ENCODE measurements at places on chromosomes 16 and 17.
A peak's percentile ranks its signal among the peaks of the same experiment; 100 is the strongest.

GRCh38 chr17:57315061-57316015 lies 59.0 kb downstream of the MSI2 start:
- DNase-seq = no peak

GRCh38 chr16:81997738-81998137 lies 13.5 kb downstream of the SDR42E1 start:
- DNase-seq = no peak

DNA sequence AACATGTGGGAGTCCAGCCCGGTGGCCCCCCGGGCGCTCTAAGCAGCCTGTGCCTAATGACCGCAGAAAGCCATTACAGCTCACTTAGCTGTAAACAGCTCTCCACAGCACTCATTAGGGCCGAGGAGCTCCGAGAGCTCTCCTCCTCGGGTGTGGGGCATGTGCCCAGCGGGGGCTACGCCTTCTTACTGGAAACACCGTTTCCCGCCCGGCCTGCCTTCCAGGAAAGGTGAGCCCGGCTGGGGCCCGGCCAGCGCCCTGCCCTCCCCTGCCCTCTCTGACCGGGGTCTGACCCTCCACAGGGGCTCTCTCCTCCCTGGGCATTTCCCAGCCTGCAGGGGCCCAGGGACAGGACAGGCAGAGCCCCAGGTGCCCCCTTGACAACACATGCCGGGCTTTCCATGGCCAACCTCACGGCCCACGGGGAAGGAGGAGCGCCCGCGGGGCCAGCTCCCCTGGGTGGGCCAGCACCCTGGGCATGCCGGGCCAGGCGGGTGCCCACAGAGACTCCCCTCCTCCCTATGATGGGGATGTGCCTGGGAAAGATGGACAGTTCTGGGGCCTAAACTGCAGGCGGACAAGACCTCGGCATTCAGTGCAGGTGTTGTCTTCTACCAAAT lies 72.6 kb downstream of the SDK2 start:
- DNase-seq = peak; percentile 43

DNA sequence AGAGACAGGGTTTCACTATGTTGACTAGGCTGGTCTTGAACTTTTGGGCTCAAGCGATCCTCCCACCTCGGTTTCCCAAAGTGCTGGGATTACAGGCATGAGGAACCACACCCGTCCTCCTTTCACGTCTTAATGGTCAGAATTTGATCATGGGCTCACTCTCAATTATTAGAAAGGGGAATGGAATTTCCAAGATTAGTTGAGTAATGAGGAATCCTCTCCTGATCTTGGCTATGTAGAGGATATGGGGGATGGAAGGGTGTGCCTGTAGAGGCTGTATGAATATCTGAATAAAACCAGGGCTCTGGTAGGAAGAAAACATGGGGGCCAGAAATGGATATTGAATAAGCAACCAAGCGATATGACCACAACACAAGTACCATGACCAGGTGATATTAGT lies 25.9 kb upstream of the SMURF2 start:
- DNase-seq = no peak

DNA sequence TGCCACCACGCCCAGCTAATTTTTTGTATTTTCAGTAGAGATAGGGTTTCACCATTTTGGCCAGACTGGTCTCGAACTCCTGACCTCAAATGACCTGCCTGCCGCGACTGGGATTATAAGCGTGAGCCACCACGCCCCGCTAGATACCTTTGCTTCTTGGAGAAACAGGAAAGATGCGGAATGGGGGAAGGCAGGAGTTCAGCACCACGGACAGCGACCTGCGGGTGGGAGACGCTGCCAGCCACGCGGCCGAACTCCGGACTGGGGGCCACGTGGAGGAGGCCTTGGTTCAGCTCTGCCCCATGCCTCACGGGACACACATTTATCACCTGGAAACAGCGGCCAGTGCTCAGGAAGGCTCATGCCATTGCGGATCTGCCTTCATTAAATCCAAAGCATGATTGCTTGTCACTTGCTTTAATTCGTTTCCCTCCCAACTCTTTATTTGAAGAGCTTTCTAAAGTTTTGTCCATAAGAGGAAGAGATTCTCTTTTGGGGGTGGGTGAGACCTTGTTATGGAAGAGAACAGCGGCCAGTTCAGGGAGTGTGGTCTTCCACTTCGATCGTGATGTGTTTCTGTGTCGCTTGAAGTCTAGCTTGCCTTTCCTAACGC lies 219.9 kb downstream of the ENGASE start:
- DNase-seq = no peak

GRCh38 chr17:39151943-39152818 lies 744 bp upstream of the PLXDC1 start:
- peak; percentile 63 for DNase-seq

DNA sequence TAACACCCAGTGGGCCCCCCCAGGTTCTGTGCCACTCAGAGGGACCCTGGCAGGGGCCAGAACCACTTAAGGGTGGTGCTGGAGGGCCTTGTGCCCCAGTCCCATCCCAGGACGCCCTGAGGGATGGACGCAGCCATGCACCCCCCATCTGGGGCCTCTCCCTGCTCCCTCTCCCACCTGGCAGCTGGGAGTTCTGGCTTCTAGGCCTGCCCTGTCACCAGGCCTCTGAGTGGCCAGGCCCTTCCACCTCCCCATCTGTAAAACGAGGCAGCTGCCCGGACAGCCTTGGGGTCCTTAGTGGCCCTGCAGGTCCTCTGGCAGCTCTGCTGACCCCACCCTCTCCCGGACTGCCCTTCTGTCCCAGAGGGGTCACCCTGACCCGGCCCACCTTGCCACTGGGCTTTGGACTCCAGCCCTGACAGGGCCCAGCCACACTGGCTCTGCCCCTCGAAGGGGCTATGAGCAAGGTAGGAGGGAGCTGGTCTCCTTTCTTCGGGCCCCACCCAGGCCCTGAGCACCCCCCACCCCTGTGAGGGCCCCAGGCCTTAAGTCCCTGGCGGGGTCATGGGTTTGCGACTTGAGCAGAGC lies 12.3 kb downstream of the PAM16 start:
- no peak for DNase-seq

- DNase-seq = no peak
Observed at GRCh38 chr17:55825213-55825612, 74.4 kb downstream of the PCTP start.

DNA sequence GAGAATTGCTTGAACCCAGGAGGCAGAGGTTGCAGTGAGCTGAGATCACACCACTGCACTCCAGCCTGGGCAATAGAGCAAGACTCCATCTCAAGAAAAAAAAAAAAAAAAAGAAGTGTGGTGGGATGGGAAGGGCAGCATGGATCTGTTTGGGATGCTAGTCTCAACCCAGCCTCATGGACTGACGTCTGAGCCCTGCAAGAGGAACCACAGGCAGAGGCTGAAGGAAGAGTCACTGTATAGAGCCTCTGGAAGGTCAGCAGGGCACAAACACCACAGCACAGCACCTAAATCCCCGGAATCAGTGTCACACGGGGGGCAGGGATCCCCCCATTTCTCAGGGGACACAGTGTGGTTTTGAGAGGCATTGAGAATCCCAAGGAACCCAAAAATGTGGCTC lies 10.9 kb upstream of the CXCL16 start:
- no peak for DNase-seq

DNA sequence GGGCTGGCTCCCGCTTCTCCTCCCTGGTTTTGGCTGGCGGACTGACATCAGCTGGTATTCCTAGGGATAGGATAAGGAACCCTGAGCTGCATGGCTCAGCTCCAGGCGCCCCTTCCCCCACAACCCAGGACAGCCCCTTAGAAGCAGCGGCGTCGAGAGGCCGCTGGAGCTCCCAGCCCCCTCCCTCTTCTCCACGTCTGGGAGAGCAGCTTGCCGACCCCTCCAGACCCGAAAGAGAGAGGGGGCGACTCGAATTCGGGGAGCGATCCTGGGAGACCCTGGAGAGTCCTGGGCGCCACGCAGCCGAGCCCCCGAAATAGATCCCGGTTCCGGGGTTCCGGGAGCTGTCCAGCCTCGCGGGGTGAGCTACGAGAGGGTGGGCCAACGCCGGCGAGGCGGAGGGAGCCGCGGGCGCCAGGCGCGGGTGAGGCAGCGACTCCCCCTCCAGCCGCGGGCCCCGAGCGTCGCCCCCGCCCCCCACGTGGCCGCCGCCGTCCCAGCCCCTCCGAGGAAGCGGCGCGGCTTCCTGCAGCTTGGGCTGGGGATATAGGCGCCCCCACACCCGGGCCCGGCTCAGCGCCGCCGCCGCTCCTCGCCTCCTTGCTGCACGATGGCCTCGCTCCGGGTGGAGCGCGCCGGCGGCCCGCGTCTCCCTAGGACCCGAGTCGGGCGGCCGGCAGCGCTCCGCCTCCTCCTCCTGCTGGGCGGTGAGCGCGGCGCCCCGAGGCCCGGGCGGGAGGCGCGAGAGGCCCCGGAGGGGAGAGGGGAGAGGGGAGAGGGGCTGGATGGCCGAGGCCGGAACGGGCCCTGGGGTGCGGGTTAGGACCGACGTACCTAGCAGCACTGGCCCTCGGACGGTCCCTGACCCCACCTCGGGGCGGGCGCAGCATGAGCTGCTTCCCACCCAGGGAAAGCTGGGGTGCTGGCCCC lies at the start of gene RAMP2:
Gene RAMP2 (plus strand): TSS at position 576 of the 930 bp plus-strand sequence. CDS start 35 bp downstream, at position 611.
- DNase-seq = peak; percentile 14

DNA sequence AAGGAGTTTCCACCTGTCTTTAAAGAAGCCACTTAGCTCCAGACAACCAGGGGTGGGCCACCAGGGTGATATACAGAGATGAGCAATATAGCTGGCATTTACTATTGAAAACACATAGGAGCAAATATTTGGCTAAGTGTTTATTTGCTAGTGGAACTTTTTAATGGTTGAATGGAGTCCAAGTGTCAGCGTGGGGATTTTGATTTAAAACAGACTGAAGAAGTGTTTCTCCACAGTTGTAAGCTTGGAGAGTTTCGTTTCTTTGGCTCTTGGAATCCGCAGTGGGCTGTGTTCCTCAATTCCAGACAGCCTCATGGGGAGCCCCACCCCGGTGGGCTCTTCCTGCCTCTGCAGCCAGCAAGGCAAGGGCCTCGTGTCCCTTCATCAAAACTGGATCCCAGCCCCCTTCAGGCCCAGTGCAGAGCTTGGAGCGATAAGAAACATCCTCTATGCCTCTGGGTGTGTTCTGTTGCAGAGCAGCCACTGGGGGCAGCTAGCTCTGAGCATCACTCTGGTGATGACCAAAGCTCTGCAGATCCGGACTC lies 36.1 kb downstream of the NOG start:
- DNase-seq = no peak

DNA sequence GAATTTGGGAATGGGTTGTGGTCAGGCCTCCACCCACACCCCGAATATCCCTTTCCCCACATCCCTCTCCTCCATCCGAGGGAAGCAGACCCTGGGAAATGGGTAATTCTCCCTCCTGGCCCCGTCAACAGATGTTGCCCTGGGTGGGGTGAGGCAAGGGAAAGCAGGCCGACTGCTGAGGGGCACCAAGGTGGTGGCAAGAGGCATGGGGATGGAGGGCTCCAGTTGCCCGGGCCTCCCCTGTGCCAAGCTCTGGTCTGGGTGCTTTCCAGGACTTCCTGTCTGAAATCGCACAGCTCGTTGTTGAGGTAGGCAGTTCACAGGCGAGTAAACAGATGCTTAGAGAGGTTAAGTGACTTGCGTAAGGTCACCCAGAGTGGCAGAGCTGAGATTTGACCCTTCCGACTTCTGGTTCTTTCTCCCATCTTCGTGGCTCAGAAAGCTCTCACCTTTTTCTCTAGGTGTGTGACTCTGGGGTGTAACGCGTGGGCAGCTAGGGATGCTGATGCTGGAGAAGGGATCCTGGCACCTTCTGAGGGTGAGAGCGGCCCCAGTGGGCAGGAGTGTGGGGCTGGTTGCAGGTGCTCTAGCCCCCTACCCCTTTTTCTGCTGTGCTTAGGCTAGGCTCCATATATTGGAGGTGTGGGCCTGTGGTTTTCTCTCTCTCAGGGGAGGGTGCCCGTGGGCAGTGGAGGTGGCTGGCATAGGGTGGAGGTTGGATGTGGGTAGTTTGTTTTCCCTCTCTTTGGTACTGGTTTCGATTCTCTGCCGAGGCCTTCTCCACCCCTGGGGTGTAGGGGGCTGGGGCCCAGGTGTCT lies 17.2 kb downstream of the RARA start:
- DNase-seq = no peak

- DNase-seq = no peak
Observed at GRCh38 chr16:25151996-25152395, 40.5 kb downstream of the LCMT1 start.

DNA sequence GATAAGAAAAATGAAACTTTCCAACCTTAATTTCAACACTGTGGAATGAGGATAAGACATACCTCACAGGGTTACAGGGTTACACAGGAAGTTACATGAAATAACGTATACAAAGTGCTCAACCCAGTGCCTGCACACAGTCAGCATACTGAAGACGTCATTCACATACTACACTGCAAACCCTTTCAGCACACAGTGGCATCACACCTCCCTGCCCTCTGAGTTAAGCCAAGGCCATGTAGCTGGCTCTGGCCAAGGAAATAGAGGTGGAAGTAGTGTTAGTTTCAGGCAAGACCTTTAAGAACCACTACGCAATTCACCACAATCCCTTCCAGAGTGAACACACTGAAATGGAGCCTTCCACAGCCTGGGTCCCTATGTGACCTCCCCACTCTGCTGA lies 46.6 kb upstream of the GSG1L start:
- DNase-seq = no peak

- DNase-seq = no peak
Observed at GRCh38 chr17:79027274-79027924, 3.4 kb downstream of the C1QTNF1 start.

- no peak for DNase-seq
Observed at GRCh38 chr17:42526031-42526444, 10.0 kb upstream of the NAGLU start.

- no peak for DNase-seq
Observed at GRCh38 chr16:20681821-20682760, 15.4 kb downstream of the ACSM1 start.

DNA sequence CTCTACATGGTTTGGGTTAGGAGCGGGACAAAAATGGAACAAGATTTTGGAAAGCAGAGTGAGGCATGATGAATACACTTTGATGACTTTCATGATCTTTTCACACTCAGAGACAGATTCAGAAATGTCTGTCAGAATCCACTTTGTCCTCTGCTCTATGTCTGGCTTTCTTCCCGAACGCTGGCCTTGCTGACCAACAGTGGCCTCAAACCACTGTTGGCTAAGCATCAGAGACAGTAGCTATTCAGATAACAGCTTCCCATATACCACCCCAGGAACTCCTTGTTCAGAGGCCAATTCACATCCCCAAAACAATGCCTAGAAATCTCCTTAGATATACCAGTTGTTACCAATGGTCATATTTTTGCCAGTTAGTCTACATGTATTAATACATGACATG lies 40.9 kb downstream of the FBXL20 start:
- no peak for DNase-seq

- DNase-seq = no peak
Observed at GRCh38 chr16:67560827-67561342, 1.4 kb upstream of the CTCF start.

All from DMS79 (cell line).